ENCODE measurements at places on chromosomes 16 and 17.

DNA sequence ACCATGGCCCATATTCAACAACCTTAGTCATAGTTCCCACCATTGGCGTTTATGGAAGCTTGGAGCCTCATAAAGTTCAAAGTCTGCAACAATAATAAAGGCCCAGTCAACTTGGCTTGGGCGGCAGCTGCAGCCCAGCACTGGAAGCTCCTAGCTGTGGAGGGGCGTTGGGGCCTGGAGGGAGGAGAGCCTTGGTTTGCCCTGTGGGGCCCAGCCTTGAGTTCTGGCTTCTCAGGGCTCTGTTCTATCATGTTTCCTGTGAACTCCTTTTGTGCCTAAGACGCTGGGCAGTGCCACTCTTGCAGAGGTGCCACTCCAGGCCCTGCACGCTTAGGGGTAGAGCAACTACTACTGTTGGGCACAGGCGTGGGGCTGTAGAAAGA is 927 bp upstream of the ENGASE start:
- DNase-seq = no peak

DNA sequence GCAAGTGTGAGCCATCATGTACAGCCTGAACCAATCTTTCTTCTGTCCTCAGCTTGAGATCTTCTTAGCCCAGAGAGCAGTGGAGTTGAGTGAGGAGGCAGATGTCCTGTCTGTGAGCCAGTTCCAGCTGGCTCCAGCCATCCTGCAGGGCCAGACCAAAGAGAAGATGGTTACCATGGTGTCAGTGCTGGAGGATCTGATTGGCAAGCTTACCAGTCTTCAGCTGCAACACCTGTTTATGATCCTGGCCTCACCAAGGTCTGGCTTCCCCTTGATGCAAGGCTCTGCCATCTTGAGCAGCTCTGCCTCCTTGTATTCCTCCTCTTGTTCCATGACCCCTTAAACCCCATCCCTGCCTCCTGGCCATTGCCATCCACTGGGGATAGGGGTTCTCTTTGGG is 9.6 kb downstream of the CDK5RAP3 start:
- DNase-seq = no peak

- DNase-seq = no peak
These were observed 36.6 kb downstream of the C16orf78 start for GRCh38 chr16:49410226-49410625.

- DNase-seq = no peak
These were observed at the start of gene EMP2 for GRCh38 chr16:10579965-10580882. EMP2 (minus strand) TSS chr16:10580598; CDS start chr16:10547617, 32,981 bp downstream.

- DNase-seq = no peak
These were observed 36.3 kb downstream of the GRB7 start for GRCh38 chr17:39774047-39774446.

DNA sequence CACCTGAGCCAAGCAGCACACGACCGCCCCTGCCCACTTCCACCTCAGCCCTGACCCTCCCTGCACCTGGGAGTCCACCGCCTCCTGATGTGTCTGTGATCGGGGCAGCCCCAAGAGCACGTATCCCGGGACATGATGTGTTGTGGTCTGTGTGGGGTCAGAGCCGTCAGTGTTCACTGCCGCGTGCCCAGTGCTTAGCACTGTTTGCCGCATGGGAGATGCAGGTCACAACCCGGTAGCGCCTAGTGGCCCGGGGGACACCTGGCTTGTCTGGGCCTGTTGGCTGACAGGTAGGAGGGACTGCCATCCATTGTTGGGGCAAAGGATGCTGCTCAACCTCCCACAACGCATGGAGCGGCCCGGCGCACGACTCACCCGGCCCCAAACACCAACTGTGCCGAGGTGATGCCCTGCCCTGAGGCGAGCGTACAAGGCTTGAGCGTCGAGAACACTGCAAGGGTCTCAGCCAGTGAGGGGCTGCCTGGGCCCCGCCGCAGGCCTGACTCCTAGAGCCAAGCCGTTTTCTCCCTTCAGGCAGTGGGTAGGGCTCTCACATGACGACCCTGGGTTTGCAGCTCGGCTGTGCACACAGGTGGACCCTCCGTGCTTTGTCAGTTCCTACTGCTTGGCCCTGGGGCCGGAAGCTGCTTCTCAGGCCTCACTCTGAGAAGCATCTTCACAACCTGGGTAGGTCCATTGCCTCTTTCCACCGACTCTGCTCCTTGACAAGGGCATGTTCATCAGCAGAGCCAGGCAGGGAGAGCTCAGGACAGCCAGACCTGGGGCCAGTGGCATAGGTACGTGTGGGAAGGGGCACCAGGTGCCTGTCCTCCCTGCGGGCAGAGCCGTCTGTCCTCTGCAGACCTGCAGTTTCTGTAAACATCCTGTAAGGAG is 5.9 kb upstream of the C16orf95 start:
- DNase-seq = no peak

DNA sequence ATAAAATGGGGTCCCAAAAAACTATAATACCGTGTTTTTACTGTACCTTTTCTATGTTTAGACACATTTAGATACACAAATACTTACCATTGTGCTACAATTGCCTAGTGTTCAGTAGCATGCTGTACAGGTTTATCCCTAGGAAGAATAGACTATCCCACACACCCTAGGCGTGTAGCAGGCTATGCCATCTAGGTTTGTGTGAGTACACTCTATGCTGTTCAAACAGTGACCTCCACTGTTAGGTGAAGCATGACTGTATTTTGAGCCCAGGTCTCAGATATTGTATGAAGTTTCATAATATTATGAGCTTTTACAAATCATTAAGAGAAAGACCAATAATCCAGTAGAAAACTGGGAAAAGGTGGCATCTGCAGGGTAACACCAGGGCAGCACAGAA is 23.6 kb downstream of the MILR1 start:
- no peak for DNase-seq

- no peak for DNase-seq
These were observed 293.4 kb downstream of the SHISA9 start for GRCh38 chr16:13194766-13195165.

DNA sequence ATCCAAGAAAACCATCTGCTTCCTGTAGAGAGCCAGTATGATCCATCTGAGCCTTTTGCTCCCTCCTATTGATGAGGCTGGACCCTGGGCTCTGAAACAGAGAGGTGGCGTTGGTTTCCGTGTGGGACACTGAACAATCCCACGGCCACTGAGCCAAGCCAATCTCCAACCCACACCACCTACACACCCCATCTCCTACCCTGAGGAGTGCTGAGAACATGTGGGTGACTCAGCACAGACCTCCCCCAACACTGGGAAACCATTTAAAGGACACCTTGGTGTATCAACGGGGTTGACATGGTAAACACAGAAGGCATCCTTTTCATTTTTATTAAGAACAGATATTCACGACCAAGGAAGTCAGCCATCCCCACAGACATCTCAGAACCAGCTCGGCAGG is 332.1 kb downstream of the SLC39A11 start:
- DNase-seq = no peak

- DNase-seq = no peak
These were observed 34.9 kb downstream of the CMC2 start for GRCh38 chr16:80971819-80972218.

DNA sequence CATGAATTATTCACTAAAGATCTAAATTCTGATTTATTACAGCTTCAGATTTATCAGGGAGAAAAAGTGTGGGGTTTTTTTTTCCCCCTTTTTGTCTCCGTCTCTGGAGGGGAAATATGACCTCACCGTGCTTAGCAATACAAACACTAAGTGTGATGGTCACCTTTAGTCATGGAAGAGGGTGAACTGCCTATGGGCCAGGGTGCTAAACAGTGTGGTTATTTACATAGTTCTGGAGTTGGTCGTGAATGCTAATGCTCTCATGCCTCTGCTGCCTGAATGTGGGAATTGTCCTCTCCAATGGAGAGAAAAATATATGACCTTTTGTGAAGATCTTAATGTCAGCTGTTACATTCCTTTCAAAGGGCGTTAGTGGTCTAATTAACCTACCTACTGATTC is 44.8 kb upstream of the MSI2 start:
- no peak for DNase-seq

GRCh38 chr16:27228045-27228444 is 24.7 kb downstream of the KDM8 start:
- DNase-seq = no peak

- DNase-seq = no peak
These were observed 156.6 kb upstream of the ZFHX3 start for GRCh38 chr16:73204359-73205152.

GRCh38 chr16:10625595-10626357 is 45.4 kb upstream of the EMP2 start:
- DNase-seq = no peak

Data from stimulated activated CD4-positive, alpha-beta T cell treated with anti-CD3 and anti-CD28 coated beads, Interleukin-12 subunit alpha, Interleukin-12 subunit beta, amount 100 ng/mL, for 4 hours (primary cell).